GM03348 (cell line): ENCODE measurements at places on chromosomes 12 and 14.

DNA sequence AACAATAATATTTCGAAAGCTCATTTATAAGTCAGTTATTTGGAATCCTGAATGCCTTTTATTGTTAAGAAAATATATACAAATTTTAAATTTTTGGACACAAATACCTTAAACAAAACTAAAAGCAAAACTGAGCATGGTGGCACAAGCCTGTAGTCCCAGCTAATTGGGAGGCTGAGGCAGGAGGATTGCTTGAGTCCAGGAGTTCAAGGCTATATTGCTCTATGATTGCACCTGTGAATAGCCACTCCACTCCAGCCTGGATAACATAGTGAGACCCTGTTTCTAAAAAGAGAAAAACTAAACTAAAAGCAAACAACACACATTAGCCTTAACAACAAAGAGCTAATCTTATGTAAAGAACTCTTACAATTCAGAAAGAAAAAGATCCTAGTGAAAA lies 78.8 kb downstream of the SMOC1 start:
- no peak for DNase-seq

DNA sequence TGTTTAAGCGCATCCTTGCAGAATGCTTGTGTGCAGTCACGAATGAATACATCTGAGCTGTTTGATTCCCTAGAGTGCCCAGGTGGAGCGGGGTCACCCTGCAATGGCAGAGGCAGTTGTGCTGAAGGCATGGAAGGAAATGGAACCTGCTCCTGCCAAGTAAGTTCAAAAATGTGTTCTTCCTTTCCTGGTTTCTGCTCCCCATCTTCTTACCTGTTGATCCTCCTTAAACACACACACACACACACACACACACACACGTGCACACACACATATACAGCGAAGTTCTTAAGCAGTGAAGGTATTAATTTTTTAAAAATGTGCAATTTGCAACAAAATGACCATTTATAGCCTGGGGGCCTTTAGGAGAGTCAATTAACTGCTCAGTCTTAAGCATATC lies 33.3 kb downstream of the STAB2 start:
- DNase-seq: no peak

GRCh38 chr12:30357766-30358490 lies 337.7 kb downstream of the IPO8 start:
- DNase-seq: no peak

GRCh38 chr12:45991284-45992249 lies 1.2 kb upstream of the SCAF11 start:
- DNase-seq: peak; percentile 80

DNA sequence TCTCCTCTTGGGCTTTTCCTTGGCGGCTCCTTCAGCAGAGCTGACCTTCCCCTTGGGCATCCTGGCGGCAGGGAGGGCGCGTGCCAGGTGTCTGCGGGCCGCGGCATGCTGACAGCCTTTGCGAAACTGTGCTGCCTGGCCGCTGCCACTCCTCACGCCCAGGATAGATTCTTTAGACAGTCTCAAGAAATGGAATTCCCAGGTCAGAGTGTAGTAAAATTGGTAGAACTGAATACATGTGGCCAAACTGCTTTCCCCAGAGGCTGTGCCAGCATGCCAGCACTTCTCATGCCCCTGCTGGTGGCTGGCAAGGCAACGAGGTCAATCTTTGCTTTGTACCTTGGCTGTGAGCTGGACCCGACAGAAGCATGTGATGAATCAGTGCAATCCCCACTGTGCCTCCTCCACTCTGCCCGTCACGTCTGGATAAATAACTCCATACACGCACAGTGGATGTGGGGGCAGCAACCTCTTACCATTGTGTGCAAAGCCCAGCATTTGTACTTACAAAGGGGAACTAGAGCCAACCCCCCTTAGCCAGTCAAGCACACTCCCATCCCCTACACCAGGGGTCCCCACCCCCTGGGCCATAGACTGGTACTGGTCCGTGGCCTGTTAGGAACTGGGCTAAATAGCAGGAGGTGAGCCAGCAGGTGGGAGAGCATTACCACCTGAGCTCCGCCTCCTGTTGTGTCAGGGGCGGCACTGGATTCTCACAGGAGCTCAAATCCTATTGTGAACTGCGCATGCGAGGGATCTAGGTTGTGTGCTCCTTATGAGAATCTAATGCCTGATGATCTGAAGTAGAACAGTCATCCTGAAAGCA lies 90.9 kb downstream of the ACTN1 start:
- no peak for DNase-seq

DNA sequence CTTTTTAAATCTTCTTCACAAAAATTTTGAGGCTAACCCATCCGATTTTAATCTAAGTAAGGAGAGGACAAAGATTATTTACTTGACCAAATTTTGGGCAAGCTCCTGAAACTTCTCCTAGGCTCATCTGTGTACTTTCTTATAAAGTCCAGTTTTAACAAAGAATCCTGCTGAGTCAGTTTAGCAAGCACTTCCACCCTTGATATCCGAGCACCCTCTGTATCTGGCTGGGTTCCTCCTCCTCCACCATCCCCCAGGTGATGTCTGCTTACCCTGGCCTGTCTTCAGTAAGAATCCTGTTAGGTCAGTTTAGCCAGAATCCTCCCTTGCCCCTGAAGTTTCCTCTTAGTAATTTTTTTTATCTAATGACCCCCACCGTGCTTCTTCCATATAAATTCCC lies 140.5 kb downstream of the PHLDA1 start:
- DNase-seq: no peak

GRCh38 chr14:61219256-61219655 lies 61.9 kb downstream of the TMEM30B start:
- DNase-seq: no peak
